NCI-H524 (cell line): ENCODE measurements at places on chromosomes 3 and 15.

GRCh38 chr3:185308126-185308754 is 54.4 kb upstream of the EHHADH start:
- peak; percentile 34 for DNase-seq

GRCh38 chr3:4492208-4493013 is 737 bp upstream of the ITPR1 start:
- peak; percentile 54 for DNase-seq

DNA sequence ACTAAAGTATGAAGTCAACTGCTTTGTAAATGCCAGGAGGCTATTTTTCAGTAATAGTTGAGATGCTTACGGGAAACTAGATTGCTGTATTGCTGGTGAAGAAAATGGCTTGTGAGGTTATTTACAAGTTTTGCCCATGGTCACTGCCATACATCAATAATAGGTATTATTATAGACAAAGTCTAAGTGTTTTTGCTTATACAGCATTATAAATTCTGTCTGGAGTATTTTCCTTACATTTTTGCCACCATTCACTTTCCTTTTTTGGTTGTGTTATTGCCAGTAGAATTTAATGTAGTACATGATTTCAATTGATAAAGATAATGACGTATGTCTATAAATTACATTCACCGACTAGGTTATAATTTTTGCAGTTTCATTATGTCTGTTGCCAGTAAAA is 114.2 kb downstream of the CDIN1 start:
- DNase-seq, result no peak

GRCh38 chr3:79886204-79886603 is 118.4 kb upstream of the ROBO1 start:
- DNase-seq, result no peak

DNA sequence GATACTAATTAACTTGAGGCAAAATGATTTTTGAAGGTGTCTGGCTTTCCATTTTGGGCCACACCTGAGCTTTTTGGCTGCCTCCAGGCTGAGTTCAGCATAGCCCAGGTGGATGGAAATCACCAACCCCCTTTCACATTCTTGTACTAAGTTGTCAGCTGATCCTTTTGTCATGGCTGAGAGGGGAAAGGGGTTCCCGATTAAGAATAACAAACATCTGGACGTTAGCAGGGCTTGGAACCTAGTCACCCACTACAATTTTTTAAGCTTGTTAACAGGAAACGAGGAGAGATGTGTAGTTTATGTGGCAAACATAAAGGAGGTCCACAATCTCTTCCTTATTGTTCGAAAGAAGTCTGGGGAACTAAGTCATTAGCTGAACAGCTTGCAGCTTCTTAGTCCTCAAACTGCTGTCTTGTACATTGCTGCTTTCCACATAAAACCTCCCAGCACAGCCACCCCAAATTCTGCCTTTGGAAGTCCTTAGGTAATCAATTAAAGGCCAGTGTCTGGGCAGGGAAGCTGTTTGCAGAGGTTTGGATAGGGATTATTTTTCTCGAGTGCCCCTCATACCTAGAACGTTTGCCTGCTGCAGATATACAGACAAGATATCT is 5.0 kb downstream of the NR2F2 start:
- DNase-seq, result no peak

DNA sequence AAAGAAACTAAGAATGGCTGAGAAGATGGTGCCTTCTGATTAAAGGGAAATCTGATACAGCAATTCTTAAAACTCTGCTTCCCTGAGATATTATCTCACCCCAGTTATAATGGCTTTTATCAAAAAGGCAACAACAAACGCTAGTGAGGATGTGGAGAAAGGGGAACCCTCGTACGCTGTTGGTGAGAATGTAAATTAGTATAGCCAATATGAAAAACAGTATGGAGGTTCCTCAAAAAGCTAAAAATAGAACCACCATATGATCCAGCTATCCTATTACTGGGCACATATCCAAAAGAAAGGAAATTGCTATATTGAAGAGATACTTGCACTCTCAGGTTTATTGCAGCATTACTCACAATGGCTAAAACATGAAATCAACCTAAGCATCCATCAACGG is 65.1 kb downstream of the GOLIM4 start:
- DNase-seq, result peak; percentile 42

DNA sequence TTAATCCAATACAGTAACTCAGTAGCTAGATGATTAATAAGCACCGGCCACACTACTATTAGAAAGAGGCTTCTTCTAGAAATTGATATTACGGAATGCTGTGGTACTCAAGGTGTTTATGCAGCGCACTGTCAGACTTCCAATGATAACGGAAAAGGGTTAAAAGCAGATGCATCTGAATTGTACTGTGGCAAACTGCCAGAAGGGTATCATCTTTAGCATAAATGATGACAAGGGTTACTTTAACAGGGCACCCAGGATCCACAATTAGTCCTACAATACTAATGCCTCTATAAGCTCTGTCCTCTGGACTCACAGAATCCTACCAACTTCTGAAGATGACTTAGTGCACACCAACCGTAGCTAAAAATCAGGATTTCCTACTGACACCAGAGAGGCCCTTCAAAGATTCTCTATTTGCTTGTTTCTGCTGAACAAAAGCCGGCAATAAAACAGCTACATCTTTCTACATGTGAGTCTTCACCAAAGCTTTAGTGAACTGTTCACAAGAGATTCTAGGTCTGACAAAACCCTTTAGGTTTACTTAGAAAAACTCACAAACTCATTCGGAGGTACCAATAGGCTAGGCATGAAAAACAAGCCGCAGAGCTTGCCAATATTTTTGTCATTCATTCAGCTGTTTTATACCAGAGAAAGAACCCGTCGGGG is 7.1 kb downstream of the SATB1 start:
- DNase-seq, result peak; percentile 25

GRCh38 chr15:73866881-73867410 is 6.4 kb upstream of the TBC1D21 start:
- DNase-seq, result no peak

DNA sequence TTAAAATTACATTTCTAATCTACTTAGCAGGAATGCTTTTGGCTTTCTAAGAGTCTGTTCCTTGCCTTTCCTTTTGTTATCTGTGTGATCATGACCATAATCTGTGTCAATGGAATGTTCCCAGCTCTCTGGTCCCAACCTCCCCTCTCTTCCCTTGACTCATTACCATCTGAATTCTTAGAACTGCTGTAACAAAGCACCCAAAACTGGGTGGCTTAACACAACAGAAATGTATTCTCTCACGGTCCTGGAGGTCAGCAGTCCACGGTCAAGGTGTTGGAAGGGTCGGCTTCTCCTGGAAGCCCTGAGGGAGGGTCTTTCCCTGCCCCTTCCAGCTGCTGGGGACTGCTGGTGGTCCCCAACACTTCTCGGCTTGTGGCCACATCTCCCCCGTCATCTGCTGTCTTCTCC is 81.1 kb downstream of the LRRK1 start:
- no peak for DNase-seq

GRCh38 chr3:135311699-135312098 is 516.6 kb downstream of the EPHB1 start:
- no peak for DNase-seq

DNA sequence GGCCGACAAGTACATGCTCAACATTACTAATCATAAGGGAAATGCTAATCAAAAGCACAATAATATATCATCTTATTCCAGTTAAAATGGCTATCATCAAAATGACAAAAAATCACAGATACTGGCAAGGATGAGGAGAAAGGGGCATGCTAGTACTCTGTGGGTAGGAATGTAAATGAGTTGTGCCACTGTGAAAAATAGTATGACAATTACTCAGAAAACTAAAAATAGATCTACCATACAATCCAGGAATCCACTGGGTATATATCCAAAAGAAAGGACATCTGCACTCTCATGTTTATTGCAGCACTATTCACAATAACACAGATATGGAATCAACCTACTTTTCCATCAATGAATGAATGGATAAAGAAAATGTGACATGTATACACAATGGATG is 1256.5 kb downstream of the SI start:
- DNase-seq, result no peak

DNA sequence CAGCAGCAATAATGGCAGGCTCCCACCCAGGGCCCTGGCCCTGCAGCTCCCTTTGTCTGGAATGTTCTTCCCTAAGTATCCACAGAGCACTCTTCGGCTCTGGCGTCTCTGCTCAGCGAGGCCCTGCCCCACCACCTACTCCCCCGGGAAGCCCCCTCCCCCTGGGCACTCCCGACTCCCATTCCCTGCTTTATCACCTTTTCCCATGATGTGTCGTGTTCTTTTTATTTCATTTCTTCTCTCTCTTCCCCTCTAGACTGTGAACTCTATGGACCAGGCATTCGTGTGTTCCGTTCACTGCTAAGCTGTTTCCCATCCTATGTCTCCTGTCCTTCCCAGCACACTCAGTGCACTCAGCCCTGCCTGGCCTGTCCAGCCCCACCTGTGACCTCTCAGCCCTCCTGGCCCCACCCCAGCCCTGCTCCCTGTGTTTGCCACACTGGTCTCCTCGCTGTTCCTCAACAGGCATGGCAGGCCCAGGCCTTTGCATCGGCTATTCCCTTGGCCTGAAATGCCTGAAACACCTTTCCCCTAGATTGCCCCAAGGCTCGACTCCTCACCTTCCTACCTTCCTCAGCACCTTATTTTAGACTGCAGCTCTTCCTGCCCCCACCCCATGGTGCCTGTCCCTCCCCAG is 107.4 kb downstream of the TPRA1 start:
- DNase-seq, result no peak

DNA sequence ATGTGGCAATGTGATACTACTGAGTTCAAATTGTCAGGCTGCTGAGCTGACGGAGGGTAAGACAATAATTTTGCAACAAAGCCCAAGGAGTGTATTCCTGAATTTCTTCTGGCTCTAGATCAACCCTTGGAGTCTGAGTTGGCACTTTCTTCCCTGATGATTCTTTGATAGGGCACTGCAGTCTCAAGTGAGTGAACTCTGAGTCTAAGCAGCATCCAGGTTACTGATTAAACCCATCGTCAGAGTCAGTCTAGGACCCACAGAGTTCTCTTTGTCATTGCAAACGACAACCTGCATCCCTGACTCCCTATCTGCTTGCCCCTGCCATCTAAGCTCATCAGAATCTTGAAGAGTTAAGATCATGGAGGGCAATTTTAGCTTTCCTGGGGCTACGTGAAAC is 58.6 kb downstream of the MME start:
- no peak for DNase-seq

DNA sequence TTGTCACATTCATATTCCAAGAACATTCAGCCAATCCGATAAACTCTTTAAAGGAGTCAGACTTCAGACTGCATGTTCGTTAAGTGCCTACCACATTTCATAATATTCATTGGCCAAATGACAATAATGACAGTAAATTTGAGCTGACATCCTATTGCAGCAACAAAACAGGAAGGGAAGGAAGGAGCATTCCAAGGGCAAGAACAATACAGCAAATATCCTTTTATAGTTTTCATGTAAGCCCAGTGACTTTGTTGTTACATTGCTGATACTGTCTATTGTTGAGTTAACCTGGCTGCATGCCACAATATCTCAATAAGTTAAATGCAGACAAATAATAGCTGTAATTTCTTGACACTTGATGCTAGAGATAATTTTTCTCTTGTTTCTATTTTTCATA is 16.4 kb upstream of the CBLB start:
- DNase-seq, result no peak
